ENCODE measurements at places on chromosomes 11 and 22.

DNA sequence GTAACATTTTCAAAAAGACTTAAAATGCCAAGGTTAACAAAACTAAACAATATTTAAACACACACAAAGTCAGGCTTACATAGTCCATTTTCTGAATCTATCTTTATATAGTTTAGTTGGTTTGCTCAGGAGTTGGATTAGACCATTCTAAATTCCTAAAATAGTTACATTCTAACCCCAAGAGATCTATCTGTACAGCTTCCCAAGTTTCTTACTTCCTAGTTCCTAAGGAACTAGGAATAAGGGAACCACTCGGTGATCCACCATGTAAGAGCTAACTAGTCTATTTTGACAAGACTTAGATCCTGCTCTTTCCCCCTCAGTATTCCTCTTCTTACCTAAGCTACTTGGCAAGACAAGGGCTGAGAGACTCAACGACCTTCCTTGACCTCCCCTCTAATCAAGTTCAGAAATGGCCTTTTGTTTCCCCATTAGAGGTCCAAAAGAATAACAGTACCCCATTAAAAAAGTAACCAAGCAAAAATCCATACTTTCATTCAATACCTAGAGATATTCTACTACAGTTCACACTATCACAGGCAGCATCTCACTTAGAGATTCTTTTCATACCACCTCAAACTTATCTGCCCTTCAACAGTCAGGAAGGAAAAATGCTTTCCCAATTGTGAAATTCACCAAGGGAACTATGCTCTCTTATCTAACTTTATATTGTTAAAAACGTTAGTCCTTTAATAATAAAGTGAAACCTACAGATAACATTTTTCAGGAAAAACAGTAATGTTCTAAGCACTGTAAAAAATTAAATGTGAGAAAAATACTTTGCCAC, 253.1 kb downstream of the TTC28 start:
- ATAC-seq: no peak

DNA sequence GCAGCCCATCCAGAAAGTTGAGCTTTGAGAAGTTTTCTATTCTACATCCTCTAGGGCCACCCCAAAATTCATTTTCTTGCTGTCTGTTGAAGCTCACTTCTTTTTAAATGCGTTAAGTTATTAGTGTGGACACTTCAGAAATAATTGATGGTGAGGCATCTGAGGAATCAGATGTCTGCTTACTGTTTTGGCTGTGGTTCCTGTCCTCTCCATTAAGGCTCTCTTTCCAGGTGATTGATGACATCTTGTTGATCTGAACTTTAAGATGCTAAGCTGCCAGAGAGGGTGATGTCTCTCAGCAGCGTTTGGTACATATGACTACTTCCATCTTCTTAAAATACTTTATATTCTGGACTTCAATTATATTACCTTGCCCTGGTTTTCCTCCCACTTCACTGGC, 45.2 kb downstream of the FAT3 start:
- ATAC-seq: no peak

GRCh38 chr11:101127699-101128570, 1.7 kb downstream of the PGR start:
- peak; percentile 47 for ATAC-seq

DNA sequence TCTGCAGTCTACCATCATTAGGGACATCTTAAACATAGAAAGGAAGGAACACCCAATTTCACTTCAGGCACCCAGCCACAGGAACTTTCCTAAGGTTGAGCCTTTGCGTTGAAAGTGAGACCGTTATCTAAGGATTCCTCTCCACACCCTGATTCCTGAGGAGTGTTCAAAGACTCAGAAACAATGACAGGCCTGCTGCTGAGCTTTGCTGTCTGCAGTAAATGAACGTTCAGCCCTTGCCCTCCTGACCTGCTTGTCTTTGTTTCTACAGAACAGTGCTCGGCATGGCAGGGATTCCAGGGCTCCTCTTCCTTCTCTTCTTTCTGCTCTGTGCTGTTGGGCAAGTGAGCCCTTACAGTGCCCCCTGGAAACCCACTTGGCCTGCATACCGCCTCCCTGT, 7.0 kb downstream of the PRSS23 start:
- ATAC-seq: no peak

GRCh38 chr11:95145430-95146060, 55.9 kb downstream of the ENDOD1 start:
- no peak for ATAC-seq

GRCh38 chr11:94909371-94909820, 64.0 kb downstream of the CWC15 start:
- no peak for ATAC-seq

GRCh38 chr11:124842305-124842704, 22.9 kb upstream of the ROBO3 start:
- ATAC-seq: no peak

- ATAC-seq: no peak
Observed at GRCh38 chr11:118415062-118415738, 13.8 kb downstream of the ATP5MG start.

DNA sequence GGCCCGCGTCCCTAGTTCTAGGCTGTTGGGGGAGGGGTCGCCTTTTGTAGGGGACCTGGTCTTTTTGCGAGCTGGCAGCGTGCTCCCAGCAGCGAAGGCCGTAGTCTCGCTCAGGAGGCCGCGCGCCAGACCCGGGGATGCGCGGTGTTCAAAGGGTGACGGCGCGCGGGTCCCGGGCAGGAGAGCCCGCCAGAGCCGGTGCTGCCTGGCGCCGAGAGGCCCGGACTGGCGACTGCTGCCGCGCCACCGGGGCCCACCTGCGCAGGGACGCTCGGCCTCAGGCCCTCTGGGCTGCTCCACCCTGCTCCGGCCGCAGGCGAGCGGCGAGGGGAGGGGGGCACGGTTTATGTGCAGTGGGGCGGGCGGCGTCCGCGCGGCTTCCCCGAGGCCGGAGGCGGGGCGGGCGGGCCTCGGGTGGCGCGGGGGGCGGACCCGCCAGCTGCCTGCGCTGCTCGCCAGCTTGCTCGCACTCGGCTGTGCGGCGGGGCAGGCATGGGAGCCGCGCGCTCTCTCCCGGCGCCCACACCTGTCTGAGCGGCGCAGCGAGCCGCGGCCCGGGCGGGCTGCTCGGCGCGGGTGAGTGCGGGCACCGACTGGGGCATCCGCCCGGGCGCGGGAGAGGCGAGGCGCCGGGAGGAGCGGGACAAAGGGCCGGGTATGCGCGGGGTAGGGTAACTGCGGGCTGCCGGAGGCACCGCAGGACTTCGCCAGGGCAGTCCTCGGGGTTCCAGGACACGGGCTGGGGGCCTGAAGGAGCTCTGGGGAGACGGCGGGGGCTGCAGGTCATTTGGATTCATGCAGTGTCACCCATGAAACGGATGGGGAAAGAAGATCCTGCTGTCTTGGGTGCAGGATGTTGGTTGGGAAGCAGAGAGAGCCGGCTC, at the start of gene PRSS23:
PRSS23 (plus strand) TSS at position 467 of the 884 bp plus-strand sequence. CDS start 7,102 bp downstream, outside the sequence.
- ATAC-seq: peak; percentile 54

DNA sequence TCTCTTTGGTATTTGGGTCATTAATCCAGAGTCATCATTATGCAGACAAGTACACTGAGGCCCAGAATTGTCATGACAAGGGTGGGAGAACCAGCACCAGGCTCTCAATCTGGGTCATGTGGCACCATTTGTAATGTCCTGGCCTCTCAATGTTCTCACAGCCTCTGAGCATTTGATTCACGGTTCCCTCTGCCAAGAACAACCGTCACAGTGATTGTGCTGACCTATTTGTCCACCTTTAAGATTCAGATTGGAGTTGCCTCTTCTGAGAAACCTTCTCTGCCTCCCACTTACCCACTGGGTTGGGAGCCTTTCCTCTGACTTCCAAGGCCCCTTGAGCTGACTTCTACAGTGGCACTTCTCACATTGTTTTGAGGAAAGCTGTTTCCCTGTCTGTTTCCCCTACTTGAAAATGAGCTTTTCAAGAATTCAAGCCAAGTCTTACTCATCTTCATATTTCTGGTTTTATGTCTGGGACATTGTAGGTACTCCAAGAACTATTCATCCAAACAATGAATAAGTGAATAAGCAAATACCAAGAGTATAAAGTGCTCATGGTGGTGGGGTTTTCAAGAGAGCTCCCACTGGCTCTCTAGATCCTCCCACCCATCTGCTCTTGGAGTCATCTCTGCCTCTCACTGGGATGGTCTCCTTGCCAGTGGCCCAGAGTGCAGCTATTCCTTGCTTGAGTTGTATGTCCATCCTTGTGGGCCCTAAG, 126.4 kb upstream of the E2F8 start:
- ATAC-seq: no peak

DNA sequence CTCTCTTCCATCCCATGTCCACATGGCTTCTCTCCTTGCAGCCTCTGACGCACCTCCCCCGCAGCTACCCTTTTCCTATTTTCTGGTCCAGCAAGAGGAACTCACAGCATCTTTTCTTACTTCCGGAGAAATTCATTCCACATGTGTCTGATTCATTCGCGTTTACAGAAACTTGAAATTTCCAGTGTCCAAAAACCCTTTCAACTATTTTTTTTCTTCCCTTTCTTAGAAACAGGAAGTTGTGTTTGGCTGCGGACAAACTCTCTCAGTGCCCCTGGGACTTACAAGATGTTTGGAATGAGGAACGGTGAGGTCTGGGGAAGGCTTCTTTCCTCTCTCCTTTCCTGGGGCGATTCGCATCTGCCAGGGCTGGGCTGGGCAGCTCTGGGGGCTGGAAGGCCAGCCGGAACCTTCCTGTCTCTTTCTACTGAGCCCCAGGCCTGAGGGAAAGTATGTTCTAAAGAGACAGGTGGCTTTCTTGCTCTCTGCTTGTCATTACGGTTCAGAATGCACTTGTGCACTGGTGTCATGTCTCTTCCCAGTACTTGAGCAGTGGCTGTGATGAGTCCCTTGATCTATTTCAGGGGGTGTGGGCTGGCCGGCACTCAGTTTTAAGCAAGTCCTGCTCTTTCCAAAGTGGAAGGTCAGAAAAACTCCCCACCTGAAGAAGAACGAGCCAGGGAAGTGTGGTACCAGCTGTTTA, 27.5 kb downstream of the ADAMTS8 start:
- no peak for ATAC-seq

- ATAC-seq: peak; percentile 91
Observed at GRCh38 chr11:33912405-33913361, 20.8 kb upstream of the LMO2 start.

DNA sequence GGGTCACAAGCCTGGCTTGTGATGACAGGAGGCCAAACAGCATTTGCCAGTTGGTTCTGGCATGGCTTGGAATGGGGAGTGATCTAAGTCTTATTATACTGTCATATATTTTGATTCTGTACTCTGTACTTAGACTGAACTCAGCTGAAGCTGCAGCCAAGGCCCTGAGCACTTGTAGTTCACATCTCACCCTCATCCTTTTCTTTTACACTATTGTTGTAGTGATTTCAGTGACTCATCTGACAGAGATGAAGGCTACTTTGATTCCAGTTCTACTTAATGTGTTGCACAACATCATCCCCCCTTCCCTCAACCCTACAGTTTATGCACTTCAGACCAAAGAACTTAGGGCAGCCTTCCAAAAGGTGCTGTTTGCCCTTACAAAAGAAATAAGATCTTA, 843 bp downstream of the OR56B1 start:
- no peak for ATAC-seq

DNA sequence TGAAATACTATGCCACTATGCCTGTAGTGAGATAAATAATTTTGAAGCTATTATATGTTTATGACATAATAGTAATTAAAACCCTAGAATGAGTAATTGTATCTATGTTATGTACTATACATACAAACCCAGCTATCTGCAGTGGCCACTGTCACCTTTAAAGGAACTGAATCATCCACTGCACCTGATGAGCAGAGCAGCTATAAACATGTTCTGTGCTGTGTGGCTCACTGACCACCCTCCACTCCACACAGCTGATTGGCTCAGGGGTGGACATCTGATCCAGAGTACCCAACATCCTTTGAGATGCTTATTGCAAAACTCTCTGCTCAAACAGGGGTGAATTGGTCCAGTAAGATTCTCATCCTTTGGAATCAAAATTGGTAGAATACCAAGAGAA, 19.2 kb upstream of the RRAS2 start:
- ATAC-seq: no peak

Measured in stimulated activated memory B cell treated with anti-CD40 and anti-IgM and Interleukin-4, amounts not matched to agents 10 μg/mL and 1 μg/mL and 100 μg/mL, for 72 hours (primary cell).